Eye (tissue), 1 donor: ENCODE measurements at places on chromosomes 4 and X.

DNA sequence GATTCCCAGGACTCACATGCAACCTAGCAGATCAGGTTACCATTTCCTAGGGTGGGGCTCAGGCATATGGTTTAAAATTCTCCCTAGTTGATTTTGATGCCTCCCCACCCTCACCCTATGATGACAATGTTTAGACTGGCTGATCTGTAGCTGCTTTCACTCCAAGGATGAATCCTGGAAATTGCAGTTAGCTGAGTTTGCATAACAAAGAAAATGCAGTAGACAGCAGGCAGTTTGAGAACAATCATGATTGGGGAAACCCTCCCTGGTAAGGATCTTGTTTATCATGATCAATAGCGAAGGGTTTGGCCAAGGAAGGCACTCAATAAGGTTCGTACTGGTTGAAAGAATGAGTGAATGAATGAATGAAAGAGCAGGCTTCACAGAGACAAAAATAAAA is 2.1 kb downstream of the ZNF518B start:
- DNase-seq: no peak

GRCh38 chrX:78614264-78614663 is 44.9 kb downstream of the RTL3 start:
- DNase-seq: no peak

GRCh38 chr4:133379681-133380438 is 230.8 kb downstream of the PCDH10 start:
- no peak for DNase-seq

- DNase-seq: no peak
Measured at GRCh38 chr4:26126994-26127393, 193.8 kb upstream of the RBPJ start.

DNA sequence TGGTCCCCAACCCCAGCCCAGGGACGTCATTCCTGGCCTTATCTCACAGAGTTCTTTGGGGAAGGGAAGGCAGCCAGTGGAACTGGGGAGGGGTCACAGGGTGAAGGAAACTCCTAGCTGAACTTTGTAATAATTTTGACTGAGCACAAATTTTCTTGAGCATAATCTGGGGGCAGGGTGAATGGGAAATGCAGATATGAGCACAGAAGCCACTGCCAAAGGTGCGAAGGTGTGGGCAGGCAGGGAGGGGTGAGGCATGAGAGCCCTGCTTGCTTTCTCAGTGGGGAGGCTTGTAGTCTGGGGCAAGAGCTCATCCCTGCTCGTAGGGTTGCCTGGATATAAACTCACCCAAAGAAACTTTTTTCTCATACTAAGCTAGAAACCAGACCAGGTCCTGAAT is 34.9 kb downstream of the MGAT4D start:
- DNase-seq: no peak

- DNase-seq: no peak
Measured at GRCh38 chrX:39289827-39290226, 488.6 kb downstream of the MID1IP1 start.

GRCh38 chr4:143356493-143356892 is 19.8 kb downstream of the GAB1 start:
- DNase-seq: no peak

- peak; percentile 52 for DNase-seq
Measured at GRCh38 chr4:137626942-137627738, 94.8 kb upstream of the PCDH18 start.

GRCh38 chr4:824461-825062 is 1.4 kb downstream of the CPLX1 start:
- DNase-seq: peak; percentile 49

DNA sequence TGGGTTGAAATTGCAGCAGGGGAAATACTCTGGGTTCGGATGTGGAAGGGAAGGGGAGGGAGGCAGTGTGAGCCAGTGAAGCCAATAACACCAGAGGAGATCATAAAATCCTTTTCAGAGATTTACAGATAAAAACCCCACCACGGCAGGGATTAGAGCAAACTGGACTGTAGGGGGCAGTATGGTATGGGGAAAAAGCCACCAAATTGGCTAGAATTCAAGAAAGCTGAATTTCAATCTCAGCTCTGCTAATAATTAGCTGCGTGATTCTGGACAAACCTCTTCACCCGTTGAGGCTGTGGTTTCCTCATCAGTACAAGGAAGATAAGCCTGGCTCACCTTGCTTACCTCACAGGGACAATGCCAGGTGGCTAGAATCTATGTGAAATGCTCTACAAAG is 108.1 kb downstream of the ATG4A start:
- DNase-seq: peak; percentile 48

GRCh38 chr4:55170462-55170861 is 45.1 kb upstream of the KDR start:
- DNase-seq: no peak

- DNase-seq: peak; percentile 35
Measured at GRCh38 chr4:150600812-150601445, 19.0 kb downstream of the MAB21L2 start.

- no peak for DNase-seq
Measured at GRCh38 chr4:159160242-159160641, 57.4 kb downstream of the RAPGEF2 start.

DNA sequence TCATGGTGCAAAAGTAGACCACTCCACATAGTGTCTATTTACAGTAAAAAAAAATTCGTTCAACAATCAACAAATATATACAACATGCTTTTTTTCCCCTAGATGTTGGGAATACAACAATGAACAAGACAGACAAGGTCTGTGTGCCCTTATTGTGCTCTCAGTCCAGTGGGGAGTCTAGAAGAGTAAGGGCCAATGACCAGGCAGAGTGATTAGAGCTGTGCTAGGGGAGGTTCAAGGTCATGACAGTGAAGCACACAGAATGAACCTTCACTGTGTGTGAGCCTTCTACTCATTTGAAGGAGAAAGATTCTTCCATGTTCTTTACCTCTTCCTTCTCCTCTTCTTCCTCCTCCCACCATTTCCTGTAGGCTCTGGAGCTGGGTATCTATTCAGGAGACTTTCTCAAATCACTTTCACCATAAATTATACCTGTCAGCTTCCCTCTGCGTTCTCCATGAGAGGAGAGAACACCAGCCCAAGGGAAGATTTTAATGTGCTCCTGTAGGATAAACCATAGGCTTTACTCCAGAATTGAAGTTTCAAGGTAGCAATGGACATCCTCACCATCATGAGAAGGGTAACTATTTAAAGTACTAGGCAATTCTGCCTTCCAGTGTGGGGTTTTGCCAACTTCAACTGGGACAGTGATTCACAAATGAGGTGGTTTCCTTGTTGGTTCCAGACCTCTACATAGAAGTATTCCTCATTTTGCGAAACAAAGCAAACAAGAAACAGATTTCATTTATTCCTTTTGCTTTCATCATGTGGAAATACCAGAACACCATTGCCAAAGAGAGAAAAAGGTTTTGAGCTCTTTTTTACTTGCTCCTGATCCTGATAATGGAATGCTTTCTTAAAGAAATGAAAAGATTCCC is 246.9 kb upstream of the GPC4 start:
- DNase-seq: no peak

GRCh38 chr4:186726426-186727168 is 2.9 kb upstream of the FAT1 start:
- DNase-seq: peak; percentile 95

- no peak for DNase-seq
Measured at GRCh38 chr4:54719378-54719777, 61.6 kb downstream of the KIT start.

DNA sequence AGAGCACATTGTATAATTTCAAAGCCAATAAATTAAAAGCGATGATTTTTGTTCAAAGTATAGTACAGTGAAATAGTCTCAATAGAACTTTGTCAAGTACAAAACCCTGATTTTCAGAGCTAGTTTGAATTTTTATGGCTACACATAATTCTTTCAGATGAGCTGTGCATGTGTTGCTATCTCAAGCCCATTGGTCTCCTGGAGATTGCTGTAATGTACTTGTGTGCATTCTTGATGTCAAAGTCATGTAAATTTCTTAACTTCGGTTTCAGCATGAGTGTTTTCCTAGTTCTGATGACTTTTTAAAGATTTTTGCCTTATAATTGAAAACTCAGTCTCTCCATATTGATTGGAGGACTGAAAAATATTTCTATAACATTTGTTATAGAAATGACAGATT is 200.8 kb downstream of the CEP135 start:
- no peak for DNase-seq

DNA sequence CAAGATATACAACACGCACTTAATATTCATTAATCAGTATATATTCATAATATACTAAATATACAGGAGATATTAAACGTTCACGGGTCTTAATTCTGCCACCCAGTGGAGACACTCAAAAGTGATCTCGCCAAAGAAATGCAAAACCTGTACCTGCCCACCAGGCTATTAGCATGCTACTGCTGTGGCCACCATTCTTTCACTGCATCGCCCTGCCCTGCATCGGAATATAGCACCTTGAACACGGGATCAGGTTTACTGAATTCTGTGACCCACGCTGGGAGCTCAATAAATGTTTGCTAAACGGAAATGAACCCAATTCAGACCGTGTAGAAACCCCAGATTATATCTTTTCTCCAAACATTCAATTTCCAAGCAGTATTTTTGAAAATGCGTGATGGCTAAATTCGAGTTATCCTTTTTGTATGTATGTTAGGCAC is 840 bp upstream of the CLCN3 start:
- DNase-seq: peak; percentile 86

GRCh38 chr4:78720204-78720603 is 55.9 kb upstream of the BMP2K start:
- DNase-seq: no peak

GRCh38 chrX:107421337-107421861 is 28.1 kb upstream of the FRMPD3 start:
- DNase-seq: no peak

DNA sequence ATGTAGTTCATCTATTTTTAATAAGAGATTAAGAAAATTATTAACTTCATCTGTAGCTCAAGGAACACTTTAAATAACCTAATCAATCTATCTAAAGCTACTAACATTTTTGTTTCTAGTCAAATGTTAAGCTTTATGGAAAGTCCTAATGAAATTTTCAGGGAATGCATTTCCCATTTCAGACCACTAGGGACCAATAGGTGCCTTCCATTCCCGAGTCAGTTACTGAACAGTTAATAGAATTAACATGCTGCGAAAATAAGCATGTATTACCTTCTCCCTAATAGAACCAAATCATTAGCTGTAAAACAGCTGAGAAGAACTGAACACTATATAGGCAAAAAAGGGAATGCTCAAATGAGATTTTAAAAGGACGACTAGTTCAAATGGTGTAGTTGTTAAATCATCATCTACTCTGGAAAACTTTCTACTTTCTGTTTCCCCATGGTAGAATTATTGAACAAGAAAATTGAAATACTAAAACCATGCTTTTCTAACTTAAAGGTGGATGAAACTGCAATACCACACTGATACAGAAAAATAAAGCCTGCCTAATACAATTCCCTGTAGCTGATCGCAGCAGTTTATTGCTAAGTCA is 22.5 kb downstream of the STX18 start:
- peak; percentile 56 for DNase-seq

GRCh38 chr4:89243733-89244252 is 63.8 kb downstream of the GPRIN3 start:
- DNase-seq: no peak

- DNase-seq: no peak
Measured at GRCh38 chr4:38180456-38180855, 220.3 kb downstream of the PTTG2 start.

DNA sequence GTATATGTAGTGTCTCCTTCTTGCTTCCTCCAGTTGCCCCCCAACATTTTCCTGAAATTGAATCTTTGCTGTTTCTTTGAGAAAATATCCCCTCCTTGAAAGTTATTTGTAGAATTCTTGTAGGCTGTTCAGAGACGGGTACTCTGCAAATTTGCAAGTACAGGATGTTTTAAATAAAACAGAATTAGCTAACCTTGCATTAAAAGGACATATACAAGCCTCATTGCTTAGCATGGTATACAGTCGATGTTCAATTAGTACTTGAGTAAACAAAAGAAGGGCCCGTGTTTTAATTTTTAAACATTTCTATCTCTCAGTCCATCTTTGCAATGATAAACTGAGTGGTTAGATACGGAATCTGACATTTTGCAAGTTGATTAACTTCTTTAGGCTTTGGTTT is 50.8 kb downstream of the RAPGEF2 start:
- no peak for DNase-seq

DNA sequence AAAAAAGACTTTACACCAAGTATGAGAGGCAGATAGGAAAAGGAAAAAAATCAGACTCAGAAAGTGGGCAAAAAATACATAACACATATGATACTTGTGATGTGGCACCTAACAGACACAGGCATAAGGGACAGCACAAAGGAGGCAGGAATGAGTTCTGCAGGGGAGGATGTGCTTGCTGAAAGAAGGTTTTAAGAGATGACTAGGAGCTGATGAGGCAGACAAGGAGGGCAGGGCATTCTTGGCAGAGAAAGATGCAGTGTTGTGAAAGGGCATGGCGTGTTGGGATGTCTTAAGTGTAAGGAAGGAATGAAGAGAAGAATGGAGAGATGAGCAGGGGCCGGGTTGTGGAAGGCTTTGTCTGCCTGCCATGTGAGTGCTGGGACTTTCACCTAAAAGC is 49.7 kb upstream of the TMEM154 start:
- no peak for DNase-seq

GRCh38 chr4:67593741-67594175 is 35.2 kb downstream of the STAP1 start:
- DNase-seq: no peak

DNA sequence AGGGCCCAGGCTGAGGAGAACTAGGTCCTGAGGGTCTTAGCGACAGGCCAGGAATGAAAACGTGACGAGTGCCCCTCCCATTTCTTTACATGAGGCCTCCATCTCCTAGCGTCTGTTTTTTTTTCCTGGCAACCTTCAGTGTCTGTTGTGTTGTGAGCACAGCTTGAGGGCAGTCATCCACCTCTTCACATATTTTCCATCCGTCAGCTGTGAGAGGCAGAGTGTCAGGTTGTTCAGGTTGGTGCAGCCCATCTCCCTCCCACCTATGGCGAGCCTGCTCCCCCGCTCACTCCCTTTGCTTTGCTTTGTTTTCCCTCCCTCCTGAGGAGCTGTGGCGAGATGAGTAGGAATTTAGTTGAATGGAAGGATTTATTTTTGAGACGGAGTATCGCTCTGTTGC is 51.7 kb upstream of the CHRNA9 start:
- DNase-seq: no peak

DNA sequence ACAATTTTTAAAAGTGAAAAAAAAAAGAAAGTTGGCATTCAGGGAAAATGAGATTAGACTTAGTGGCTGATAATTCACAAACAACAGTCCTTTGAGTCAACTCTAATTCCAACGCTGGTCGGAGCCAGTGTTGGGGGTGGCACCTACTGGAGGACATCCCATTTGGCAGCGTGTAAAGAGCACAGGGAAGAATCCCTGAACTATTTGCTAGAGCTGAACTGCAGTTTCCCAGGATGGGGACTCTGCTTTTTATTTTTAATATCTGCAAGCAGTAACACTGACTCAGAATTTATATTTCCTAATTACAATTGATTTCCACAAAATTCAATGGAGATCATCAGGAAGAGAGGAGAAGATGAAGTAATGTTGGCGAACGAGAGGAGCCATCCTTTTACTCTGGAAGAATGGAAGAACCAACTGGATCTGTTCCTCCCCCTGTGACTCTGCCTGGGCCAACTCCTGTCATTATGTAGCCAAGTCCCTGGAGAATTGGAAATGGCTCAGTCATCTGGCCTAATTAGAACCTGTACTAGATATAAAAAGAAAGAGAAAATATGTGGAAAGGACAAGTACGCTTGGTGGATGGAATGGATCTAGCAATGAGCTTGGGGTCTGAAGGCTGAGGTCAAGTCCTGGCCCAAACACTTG is 76.7 kb downstream of the IRF2 start:
- DNase-seq: no peak

- no peak for DNase-seq
Measured at GRCh38 chr4:183035726-183036415, 63.2 kb upstream of the WWC2 start.
